Transverse colon (tissue), 4 donors: ENCODE measurements at places on chromosomes 13 and 19. TPM values are rescaled to one million over a fixed set of nuclear protein-coding genes. Genes with fewer than 3 reads are reported as not detected.

- DNase-seq: no peak
- no peak overlapping the region for H3K4me3 ChIP-seq
- H3K27ac ChIP-seq: no peak overlapping the region
- H3K4me1 ChIP-seq: no peaks in the 10 kb centered on the region
- H3K27me3 ChIP-seq: no peaks in the 10 kb centered on the region
Observed at GRCh38 chr13:96636001-96636709, 358.1 kb downstream of the OXGR1 start.

DNA sequence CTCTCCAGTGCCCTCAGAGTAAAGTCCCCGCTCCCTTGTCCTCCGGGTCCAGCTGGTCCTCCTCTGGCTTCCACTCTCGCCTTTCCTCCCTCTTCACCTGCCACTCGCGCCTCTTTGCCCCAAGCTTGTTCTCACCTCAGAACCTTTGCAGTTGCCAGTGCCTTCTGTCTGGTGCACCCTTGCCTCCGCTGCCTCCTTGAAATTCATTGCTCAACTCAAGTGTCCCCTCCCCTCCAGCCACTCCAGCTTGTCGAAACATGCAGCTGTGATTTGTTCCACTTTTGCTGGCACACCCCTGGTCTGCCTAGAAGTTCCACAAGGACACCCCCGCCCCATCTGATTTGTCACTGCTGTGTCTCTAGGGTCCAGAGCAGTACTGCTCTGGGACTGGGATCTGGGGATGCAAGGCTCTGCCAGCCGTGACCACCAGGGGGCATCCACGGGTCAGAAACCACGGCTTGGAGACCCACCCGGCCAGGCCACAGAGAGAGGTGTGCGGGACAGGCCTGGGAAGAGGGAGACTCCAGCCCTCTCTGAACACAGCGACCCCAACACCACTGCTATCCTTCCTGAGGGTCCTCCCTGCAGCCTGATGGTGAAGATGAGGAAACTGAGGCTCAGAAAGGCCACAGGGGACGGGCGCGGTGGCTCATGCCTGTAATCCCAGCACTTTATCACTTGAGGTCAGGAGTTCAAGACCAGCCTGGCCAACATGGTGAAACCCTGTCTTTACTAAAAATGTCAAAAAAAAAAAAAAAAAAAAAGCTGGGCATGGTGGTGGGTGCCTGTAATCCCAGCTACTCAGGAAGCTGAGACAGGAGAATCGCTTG lies 49.9 kb downstream of the AP1M1 start:
- no peaks in the 10 kb centered on the region for H3K4me1 ChIP-seq
- DNase-seq: peak; percentile 87
- H3K36me3 ChIP-seq: no peaks in the 10 kb centered on the region
- no peak overlapping the region for H3K27ac ChIP-seq
- H3K4me3 ChIP-seq: no peak overlapping the region

- H3K27ac ChIP-seq: peak overlapping the region; percentile 79
- H3K27me3 ChIP-seq: peaks cover 4% of the 10 kb centered on the region
- DNase-seq: peak; percentile 33
- peaks cover 15% of the 10 kb centered on the region for H3K4me1 ChIP-seq
- H3K36me3 ChIP-seq: no peaks in the 10 kb centered on the region
Observed at GRCh38 chr13:23427342-23427843, 6.1 kb downstream of the SACS start.

GRCh38 chr13:113360446-113360845 lies 3.5 kb downstream of the GRTP1 start:
- DNase-seq: no peak
- no peak overlapping the region for H3K27ac ChIP-seq
- H3K4me3 ChIP-seq: no peak overlapping the region
- H3K4me1 ChIP-seq: no peaks in the 10 kb centered on the region
- H3K27me3 ChIP-seq: peaks cover 9% of the 10 kb centered on the region

DNA sequence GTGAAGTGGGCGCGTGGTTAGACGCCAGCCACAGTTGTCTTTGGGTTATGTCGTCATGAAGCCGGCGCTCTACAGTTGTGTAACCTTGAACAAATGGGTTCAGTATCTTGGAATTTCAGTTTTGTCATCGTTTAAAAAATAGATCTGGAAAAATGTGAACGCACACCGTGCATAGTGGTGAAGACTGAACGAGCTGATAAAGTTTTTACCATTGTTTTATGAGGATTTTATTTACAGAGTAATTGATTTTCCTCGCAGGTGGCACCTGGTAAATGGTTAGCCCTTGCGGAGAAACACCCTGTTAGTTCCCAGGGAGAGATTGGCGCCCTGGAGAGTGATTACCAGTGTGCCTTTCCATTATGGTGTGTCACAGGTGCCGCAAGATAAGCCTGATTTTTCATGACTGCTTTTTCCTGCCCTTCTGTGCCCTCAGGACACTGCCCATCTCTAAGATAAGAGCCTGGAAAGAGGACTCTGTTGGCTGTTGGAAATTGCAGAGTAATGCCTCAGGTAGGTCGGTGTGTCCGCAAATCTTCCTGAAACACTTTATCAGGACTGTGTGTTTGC lies 577 bp downstream of the ZNF181 start:
- no peaks in the 10 kb centered on the region for H3K27me3 ChIP-seq
- peaks cover 18% of the 10 kb centered on the region for H3K4me1 ChIP-seq
- H3K4me3 ChIP-seq: peak overlapping the region; percentile 81
- H3K36me3 ChIP-seq: peaks cover under 1% of the 10 kb centered on the region

DNA sequence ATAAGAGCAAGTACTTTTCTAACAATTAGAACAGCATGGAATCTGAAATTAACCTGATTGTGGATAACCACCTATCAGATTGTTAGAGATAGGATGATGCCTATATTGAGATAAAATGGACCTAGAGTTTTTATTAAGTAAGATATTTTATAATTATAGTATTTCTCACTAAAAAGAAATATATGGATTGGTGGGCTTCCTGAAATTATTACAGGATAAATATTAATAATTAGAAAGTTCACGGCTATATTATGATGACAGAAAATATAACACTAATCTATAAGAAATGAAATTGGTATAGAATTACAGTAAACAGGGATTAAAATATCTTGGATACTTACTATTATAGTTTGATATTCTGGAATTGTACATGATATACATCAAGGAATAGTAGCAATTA lies 378.0 kb upstream of the SPRY2 start:
- no peak for DNase-seq
- H3K4me3 ChIP-seq: no peak overlapping the region
- no peak overlapping the region for H3K27ac ChIP-seq
- no peaks in the 10 kb centered on the region for H3K36me3 ChIP-seq
- H3K27me3 ChIP-seq: no peaks in the 10 kb centered on the region
- H3K4me1 ChIP-seq: no peaks in the 10 kb centered on the region

DNA sequence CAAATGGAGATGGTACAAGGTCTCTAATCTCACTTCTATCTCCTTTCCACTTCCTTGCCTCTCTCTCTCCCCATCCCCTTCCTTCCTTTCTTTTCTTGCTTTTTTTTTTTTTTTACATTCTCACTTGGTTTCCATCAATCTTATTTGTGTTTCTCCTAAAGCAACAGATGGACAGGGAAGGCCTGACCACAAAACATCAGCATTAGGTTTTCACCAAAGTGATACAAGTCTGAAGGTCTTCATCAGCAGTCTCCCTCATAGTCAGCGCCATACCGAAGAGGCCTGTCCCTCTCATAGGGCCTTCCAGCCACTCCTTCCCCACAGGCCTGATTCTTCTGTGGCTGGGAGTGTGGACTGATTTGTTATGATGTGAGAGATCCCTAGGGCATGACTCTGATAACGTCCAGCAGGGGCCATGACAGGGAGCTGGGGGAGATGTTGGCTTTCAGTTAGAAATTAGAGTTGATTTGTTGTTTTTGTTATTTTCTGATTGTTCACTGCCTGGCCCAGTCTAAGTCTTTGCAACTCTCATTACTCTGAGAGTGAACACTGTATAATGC lies 158.7 kb downstream of the SLC7A1 start:
- peak overlapping the region; percentile 83 for H3K27ac ChIP-seq
- no peaks in the 10 kb centered on the region for H3K27me3 ChIP-seq
- no peak for DNase-seq
- H3K4me3 ChIP-seq: no peak overlapping the region
- H3K4me1 ChIP-seq: no peaks in the 10 kb centered on the region

- H3K4me3 ChIP-seq: no peak overlapping the region
- H3K27me3 ChIP-seq: no peaks in the 10 kb centered on the region
- no peak for DNase-seq
Observed at GRCh38 chr13:53368948-53369347, 340.3 kb downstream of the OLFM4 start.

DNA sequence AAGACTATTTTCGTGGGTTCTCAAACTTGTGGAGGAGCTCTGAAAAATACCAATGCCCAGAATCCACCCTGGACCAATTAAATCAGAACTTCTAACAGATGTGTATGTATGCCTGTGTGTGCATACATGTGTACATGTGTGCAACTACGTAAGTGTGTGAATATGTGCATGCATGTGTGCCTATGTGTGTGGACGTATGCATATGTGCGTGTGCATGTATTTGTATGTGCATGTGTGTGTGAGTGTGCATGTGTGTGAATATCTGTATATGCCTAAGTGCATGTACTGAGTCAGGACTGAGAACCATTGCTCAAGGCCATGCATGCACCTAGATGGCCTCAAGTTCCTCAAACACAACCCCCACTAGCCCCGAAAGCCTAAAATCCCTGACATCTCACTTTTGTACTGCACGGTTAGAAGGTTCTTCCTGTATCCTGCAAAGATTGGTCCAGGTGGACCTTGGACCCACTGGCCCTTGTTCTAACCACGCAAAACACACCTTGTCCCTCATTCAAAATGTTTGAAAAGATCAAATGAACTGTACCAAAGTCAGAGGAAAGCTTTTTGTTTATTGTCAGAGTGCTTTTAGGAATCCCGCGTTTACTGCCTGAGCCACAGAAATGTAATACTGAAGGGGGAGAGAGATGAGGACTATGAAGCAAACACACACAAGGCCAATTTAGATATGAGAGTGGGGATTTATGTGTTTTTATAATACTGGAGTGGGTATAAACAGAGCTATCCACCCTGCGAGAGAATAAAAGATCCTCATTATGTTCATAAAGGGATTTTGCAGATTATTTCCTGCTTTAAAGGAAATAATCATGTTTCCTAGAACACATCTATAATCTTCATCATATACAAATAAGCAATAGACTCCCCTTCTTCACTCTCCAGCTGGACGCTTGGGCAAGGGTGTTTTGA lies 39.1 kb downstream of the LATS2 start:
- DNase-seq: no peak
- peak overlapping the region; percentile 61 for H3K27ac ChIP-seq
- peaks cover 18% of the 10 kb centered on the region for H3K4me1 ChIP-seq
- no peaks in the 10 kb centered on the region for H3K27me3 ChIP-seq

GRCh38 chr13:79227418-79227817 lies 178.6 kb downstream of the RBM26 start:
- H3K36me3 ChIP-seq: no peaks in the 10 kb centered on the region
- H3K27me3 ChIP-seq: no peaks in the 10 kb centered on the region
- H3K4me3 ChIP-seq: no peak overlapping the region
- H3K4me1 ChIP-seq: peaks cover 29% of the 10 kb centered on the region
- no peak overlapping the region for H3K27ac ChIP-seq

DNA sequence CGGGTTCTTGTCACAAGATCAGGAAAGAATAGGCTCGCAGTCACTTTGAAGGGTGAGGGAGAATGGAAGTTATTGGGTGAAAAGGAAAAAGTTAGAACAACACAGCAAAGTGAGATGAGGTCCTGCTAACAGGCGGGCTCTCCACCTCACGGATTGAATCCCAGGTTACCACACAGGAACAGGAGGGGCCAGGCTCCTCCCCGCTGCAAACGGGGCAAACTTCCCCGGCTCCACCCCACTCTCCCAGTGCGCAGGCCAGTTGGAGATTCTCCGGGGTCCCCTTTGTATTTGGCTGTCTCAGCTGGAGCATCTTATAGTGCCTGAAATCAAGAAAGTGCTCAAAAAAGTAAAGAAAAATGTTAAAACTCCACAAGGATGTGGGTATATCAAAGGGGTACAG lies 78.3 kb upstream of the IPO5 start:
- no peak for DNase-seq
- no peak overlapping the region for H3K27ac ChIP-seq
- H3K4me1 ChIP-seq: no peaks in the 10 kb centered on the region
- H3K27me3 ChIP-seq: peaks cover 8% of the 10 kb centered on the region

DNA sequence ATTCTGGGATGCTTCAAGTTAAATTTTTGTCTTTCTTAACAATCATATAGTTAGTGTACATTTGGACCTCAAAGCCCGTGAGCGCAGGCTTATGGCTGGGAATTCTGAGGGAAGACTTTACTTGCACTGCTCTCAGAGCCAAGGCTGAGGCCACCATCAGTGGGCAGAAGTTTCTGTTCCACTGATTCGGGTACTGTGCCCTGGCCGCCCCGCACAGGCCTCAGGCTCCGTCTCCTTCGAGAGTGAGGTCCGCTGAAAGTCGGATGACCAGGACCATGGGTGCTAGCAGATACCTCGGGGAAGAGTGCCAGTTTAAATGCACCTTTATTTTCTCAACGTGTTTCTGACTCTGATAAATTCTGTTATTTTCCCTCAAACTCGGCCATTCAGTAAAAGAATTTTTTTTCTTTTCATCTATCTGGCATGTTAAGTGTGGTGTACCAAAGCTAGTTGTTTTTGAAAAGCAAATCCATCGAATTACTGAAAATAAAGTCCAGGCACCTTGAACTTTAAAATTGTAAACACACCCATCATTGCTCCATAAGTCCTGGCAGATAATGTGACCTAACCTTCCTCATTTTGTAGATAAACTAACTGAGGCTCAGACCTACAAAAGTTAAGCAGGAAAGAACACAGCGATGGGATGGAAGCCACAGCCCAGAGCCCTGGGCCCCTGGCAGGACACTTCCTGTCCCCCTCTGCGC lies 126.7 kb downstream of the SOX1 start:
- H3K4me3 ChIP-seq: no peak overlapping the region
- H3K27me3 ChIP-seq: peaks cover 4% of the 10 kb centered on the region

DNA sequence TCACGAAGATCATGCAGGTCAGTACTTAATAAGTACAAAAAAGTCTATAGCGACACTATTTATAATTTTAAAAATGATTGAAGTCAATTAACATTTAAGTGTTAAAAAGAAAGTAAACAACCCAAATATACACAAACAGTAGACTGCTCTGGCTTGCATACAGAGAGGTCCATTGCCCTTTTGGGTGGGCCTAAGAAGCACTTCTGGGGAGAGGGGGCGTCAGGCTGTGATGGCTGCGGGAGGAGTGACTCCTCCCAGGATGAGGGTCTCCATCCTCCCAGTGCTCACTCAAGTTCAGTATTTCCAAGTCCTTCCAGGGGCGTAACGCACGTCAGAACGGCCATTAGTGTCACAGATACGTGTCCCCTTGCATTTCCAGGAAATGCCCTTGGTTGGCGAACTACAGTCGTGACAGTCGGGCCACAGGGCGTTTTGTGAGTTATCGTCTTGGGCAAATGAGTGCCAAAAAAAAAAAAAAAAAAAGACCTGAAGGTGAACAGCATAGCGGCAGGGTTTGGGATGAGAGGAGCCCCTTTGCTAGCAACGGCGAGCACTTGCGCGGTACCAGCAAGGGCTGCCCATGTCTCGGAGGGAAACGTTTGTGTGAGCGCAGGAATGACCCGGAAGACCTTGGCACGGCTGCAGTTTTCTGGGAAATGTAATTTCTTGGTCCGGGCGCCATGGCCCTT lies at the start of gene SCGB2B2:
Gene SCGB2B2 (minus strand): TSS at position 463 of the 689 bp plus-strand sequence. CDS start 82,596 bp downstream, outside the sequence.
- peak within 1 kb of the TSS; percentile 97 for H3K27ac ChIP-seq
- peak within 1 kb of the TSS; percentile 61 for H3K4me3 ChIP-seq
- peaks cover 6% of the 10 kb centered on the region for H3K4me1 ChIP-seq
- H3K36me3 ChIP-seq: no peaks in the 10 kb centered on the region
- DNase-seq: no peak

- no peaks in the 10 kb centered on the region for H3K36me3 ChIP-seq
- no peak for DNase-seq
- no peak overlapping the region for H3K27ac ChIP-seq
Observed at GRCh38 chr13:50309318-50309717, 294.1 kb downstream of the KCNRG start.

GRCh38 chr13:31056644-31057271 lies 104.9 kb downstream of the HSPH1 start:
- no peaks in the 10 kb centered on the region for H3K4me1 ChIP-seq
- H3K4me3 ChIP-seq: no peak overlapping the region
- no peaks in the 10 kb centered on the region for H3K27me3 ChIP-seq
- no peak for DNase-seq
- no peaks in the 10 kb centered on the region for H3K36me3 ChIP-seq

The ATP4A gene
- total RNA-seq: not detected
